H54 (cell line): ENCODE measurements at places on chromosomes 5 and 9.

DNA sequence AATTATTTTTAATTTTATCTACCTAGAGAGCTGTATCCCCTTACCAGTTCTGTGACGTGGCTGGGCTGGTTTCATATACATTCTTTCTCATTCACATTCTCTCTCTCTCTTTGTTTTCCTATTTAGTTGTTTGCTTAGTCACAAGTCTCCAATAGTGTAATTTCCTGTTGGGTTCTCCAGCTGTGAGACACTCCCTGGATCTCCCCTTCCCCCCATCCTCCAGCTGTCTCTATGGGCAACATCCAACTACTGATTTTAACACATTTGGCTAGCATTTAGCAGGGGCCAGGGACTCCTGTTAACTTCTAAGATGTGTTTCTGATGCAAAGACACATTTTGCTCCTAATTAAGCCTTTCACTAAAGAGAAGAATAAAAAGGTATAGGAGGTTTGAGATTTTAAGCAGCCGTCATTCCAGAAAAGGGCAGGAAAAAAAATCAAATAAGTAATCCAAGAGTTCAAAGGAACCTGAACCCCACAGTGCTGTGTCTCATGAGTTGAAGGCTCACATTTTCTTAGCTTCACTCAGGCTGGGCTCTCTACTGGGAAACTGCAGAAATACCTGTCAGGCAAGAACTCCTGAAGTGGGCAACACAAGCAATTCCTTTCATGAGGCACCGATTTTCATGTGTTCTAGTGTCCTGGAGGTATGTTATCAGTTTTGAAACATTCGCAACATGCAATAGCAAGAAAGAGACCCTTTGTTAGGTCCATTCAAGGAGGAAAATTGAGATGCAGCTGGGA is 198.7 kb upstream of the C9orf72 start:
- DNase-seq = peak; percentile 9

- DNase-seq = no peak
Measured at GRCh38 chr9:114729706-114730105, 47.7 kb upstream of the TEX48 start.

DNA sequence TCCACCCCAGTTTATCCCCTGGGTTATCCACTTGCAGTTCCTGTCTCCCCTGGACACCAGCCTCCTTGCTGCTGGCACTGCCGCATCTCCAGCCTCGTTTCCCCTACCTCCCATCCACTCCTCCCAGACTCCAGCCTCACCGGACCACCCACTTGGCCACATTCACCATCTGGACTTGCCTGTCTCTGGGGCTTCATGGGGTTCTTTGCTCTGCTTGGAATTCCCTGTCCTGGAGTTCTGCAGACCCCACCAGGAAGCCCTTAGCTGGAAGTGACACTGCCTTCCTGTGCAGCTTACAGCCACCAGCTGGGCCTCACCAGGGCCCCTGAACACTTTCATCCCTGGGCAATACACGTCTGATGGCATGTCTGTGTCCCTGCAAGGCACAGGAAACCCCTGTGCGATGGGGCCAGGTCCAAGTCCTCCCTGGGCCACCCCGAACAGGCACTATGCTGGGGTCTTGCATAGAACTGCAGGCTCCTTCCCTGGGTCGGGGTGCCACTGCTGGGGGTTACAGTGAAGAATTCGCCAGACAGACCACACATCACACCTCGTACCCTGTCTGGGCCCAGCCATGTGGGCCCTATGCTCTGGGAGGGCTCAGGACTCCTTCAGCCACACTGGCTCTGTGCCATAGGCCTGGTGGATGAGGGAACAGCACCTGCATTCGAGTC is 3.0 kb downstream of the FLT4 start:
- DNase-seq = no peak

DNA sequence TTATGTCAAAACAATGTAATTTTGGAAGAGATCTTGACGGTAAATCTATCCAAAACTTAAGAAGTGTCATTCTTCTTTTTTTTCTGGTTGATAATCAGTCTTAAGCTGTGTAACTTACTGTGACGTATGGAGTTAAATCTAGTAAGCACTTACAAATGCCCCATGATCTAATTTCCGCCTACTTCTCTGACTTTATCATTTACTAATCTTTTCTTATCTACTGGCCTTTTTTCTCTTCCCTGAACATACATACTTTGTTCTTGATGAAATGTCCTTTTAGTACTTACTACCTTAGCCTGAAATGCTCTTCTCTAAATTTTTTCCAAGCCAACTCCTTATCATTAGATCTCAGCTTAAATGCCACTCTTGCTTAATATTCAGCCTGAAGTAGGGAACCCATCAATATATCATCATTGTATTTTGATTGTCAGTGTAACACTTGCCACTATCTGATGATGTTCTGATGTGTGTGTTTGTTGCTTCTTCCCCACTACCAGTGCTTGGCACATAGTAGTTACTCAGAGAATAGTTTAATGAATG is 27.6 kb downstream of the AP3S1 start:
- no peak for DNase-seq

- no peak for DNase-seq
Measured at GRCh38 chr5:119054101-119054500, 16.8 kb upstream of the DMXL1 start.

DNA sequence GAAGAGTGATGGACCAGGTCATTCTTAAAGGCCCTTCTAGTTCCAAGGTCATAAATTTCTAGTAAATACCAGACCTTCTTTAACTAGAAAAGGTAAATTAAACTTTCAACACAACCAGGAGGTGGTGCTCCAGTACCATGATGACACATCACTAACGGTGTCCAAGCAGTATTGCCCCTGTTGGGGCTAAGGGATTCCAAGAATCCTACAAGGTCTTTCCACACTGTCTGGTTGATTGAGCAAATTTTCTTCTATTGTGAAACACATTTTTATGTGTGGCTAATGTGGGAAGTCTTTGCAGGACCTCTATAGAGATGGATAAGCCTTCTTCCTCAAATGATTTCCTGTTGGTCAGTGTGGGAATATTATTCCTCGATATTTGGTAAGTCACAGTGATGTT is 459.6 kb upstream of the PAPPA start:
- no peak for DNase-seq

DNA sequence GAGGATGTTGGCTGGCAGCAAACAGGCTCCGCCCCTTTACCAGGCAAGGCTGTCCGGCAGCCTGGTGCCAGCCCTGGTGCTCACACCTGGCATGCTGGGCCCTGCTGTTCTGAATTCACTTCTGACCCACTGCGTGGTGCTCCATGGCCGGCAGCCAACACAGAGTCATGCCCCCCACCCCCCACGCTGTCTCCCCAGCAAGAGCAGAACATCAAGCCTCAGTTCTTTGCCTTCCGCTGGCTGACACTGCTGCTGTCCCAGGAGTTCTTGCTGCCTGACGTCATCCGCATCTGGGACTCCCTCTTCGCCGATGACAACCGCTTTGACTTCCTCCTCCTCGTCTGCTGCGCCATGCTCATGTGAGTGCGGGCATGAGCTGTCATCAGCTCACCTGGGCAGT is 12.6 kb upstream of the ENDOG start:
- no peak for DNase-seq

DNA sequence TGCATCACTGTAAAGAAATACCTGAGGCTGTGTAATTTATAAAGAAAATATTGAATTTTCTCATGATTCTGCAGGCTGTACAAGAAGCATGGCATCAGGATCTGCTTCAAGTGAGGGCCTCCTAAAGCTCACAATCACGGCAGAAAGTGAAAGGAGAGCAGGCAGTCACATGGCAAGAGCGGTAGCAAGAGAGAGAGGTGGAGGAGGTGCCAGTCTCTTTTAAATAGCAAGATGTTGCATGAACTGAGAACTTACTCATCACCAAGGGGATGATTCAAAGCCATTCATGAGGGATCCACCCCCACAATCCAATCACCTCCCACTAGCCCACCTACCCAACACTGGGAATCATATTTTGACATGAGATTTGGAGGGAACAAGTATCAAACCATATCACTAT is 184.5 kb upstream of the PAPPA start:
- DNase-seq = no peak
